ENCODE measurements at places on chromosomes 16 and 17. TPM values are rescaled to one million over a fixed set of nuclear protein-coding genes. Genes with fewer than 3 reads are reported as not detected.

- DNase-seq, result no peak
These were observed 78.5 kb upstream of the C16orf82 start for GRCh38 chr16:26988186-26988585.

- DNase-seq, result no peak
These were observed 23.0 kb downstream of the VPS35L start for GRCh38 chr16:19578378-19578971.

DNA sequence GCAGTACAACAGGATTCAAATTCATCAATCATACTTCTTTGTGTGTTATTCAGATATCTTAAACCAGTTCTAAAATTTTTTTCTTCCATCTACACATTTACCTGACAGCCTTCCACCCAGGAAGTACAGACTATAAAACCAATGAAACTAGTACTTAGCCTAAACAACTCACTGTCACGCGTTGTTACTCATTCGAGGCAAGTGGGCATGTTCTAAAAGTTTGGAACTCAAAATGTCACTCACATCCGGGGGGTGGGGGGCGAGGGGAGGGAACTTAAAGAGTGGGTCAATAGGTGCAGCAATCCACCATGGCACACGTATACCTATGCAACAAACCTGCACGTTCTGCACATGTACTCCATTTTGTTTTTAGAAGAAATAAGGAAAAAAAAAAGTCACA is 90.4 kb upstream of the PLEKHM1 start:
- DNase-seq, result no peak

DNA sequence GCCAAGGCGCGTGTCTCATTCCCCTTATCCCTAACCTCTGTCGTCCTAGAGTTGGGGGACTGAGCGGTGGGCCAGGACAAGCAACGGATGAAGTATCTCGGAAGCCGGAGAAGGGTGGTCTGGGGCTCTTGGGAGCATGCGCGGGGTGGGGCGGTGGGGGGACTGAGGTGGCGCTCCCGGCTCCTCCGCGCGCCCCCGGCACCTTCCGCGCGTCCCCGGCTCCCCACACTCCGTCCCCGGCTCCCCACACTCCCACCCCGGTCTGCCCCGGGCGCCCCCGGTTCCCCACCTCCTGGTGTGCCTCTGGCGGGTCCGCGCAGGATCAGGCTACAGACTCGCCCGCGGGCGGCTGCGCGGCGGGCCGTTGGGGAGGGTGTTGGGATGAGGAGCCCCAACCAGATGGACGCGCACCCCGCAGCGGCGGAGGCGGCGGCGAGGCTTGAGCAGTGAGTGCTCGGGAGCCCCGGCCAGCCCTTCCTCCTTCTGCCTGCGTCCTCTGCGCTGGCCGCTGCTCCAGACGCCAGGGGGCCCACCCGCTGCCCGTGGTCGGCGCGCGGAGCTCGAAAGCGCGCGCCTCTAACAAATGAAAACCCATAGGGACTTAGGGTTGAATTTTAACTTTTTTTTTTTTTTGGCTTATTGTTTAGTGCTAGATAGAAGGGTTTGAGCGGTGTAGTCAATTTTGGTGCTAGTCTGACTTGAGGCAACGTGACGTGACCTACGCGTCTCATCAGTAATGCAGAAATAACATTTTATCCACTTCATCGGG is 5.6 kb upstream of the CRYM start:
- peak; percentile 29 for DNase-seq

- DNase-seq, result no peak
These were observed 166.2 kb downstream of the SEC14L1 start for GRCh38 chr17:77306790-77307478.

- peak; percentile 83 for DNase-seq
These were observed 68.2 kb downstream of the MYO18A start for GRCh38 chr17:29111816-29112499.

DNA sequence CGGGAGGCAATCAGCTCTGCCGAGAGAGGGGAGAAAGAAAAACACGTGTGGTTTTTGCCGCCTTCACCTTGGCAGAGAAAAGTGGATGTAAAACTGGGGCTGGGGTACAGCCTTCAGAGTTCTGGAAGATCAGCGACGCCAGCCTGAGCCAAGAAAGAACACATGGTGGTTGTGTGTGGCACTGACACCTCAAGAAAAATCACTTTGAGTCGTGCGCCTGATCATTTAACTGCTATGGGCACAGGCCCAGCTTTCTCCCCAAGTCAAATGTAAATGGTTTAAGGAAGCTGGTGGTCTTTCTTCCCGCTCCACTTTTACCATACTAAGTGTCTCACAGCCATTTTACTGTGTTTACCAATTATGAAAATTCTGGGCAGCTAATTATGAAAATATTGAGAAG is 461.8 kb upstream of the SOX9 start:
- no peak for DNase-seq

GRCh38 chr16:77037696-77038347 is 153.2 kb upstream of the MON1B start:
- no peak for DNase-seq

GRCh38 chr16:87363771-87364455 is 19.7 kb downstream of the FBXO31 start:
- peak; percentile 42 for DNase-seq

- DNase-seq, result peak; percentile 34
These were observed 53.1 kb downstream of the MRM3 start for GRCh38 chr17:835263-835662.

DNA sequence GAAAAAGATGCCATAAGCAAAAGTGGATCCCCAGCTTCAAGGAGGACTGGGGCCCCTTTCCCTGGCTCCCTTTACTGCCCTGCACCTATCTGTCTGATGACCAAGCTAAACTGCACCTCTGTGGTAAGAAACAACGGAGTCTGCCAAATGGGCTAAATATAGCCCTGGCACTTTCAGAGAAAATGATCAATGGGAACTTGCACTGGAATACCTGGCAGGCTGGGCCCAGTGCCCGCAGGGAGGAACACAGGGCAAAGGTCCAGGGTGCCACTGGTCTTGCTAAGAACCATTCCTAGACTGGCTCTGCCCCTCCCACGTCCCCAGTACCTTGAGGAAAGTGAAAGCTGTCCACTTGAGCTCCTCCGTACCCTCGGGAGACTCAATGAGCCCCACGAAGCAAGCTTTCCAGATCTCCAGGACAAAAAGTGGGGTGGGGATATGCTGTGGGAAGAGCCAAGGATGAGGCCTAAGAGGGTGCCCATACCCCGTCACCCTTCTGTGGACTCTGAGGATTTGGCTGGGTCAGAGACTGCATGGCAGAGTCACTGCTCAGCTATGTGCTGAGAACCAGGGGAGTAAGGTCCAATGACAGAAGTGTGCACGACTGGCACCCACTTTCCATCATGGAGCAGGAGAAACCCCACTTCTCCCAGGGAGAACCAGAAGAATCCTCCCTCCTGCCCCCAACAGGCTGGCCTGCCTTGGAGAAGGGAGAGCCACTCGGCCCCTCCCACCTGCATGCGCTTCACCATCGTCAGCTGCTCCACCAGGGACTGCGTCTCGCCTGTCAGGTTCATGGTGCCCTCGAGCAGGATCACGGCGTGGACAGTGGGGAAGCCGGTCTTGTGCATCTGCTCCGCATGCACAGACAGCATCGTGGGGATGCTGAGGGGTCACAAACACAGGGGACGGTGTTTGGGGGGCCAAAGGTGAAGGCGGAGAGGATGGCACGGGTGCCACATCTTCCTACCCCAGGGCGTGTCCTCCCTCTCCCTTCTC is 17.4 kb downstream of the CSF3 start:
- DNase-seq, result no peak

- DNase-seq, result no peak
These were observed 170.1 kb upstream of the CHMP6 start for GRCh38 chr17:80821546-80821945.

- no peak for DNase-seq
These were observed 17.5 kb downstream of the NDUFAF8 start for GRCh38 chr17:81256616-81257015.

GRCh38 chr17:57986841-57987580 is 1.0 kb downstream of the VEZF1 start:
- DNase-seq, result peak; percentile 59

GRCh38 chr17:27649929-27650328 is 18.9 kb downstream of the LGALS9 start:
- no peak for DNase-seq

DNA sequence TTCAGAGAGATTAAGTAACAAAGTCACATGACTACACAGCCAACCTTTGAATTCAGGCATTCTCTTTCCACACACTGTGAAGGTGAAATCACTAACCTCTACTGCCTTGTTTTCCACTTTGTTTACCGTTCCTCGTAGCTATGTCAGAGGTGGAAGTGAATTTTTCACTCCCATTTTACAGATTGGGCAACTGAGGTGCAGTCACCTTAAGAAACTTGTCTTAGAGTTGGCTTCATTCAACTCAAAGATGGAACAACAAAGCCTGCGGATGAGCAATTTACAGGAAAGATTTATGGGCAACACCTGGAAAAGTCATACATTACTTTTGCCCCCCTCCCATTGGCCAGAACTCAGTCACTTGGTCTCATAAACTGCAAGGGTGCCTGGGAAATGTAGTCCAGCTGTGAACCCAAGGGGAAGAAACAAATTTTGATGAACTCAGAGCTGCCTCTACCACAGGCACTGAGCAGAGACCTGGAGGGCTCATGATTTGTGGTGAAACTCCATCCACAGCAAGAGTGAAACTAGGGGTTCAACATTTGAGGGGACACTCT is 784.6 kb upstream of the EEF2KMT start:
- DNase-seq, result no peak

- peak; percentile 72 for DNase-seq
These were observed 155.5 kb downstream of the ZNF423 start for GRCh38 chr16:49700251-49701064.

DNA sequence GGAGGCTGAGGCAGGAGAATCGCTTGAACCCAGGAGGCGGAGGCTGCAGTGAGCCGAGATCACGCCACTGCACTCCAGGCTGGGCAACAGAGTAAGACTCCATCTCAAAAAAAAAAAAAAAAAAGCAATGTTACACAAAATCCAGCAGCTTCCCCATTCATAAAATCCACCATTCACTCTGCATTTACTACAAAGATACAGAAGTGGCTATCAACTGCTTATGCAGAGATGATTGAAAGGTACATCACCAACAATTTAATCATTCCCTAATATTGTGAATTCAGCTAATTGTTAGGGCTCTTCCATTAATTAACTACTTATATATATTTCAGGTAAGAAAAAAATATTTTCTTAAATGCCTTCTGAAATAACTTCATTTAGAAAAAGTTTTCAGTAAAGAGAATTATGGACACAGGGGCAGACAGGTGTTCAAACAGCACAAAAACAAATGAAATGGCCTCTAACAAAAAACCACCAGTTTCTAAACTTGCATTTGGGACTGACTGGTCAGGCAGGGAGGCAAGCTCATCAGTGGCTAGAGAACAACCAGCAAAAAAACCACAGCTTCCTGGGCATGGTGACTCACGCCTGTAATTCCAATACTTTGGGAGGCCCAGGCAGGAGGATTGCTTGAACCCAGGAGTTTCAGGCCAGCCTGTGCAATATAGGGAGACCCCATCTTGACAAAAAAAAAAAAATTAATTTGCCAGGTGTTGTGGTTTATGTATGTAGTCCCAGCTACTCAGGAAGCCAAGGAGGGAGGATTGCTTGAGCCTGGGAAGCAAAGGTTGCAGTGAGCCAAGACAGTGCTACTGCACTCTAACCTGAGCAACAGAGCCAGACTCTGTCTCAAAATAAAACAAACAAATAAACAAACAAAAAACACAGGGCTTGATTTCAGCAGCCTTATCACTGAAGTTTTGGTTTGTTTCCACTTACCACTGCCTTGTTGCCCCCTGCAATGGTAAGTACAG is 26.3 kb downstream of the ERN1 start:
- DNase-seq, result no peak

GRCh38 chr16:14070877-14071575 is at the start of gene MRTFB:
TSS of gene MRTFB (plus strand) at chr16:14071319. CDS start at chr16:14140607, 69,288 bp downstream.
- peak; percentile 77 for DNase-seq

DNA sequence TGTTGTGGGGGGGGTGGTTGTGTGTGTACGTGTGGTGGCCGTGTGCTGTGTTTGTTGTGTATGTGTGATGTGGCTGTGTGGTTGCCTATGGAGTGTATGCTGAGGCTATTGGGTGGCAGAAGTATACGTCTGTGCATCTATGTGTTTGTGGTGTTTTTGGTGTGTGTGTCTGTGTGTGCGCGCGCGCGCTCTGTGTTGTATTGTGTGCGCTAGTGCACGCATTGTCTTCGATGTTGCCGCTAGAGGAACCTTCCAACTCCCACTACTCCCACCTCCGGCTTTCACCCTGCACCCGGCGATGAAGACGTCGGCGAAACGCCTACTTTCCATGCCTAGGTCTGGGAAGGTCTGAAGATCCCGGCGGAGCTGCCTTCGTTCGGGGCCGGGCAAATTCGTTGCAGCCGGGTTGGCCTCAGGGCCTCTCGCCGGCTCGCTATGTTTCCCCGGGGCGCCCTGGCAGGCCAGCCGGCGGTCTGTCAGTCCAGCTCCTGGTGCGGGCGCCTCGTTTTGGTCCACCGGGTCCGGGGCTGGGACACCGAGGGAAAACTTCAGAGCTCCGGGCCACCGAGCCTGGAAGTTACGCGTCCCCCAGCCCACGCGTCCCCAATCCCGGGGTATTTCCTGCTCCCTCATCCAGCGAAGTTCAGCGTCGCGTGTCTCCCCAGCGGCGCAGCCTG is 5.2 kb upstream of the DLX4 start:
- DNase-seq, result no peak

GRCh38 chr17:20278805-20279204 is 188.5 kb downstream of the LGALS9B start:
- DNase-seq, result no peak

The UMOD gene
- total RNA-seq, result not detected

The C17orf107 gene
- total RNA-seq, result 7.4 TPM

The FA2H gene
- total RNA-seq, result not detected

The PRR15L gene
- 0.18 TPM for total RNA-seq

The ZNF423 gene
- total RNA-seq, result 23.2 TPM

The CAPNS2 gene
- 0.69 TPM for total RNA-seq

The CES1 gene
- total RNA-seq, result 5.6 TPM

The CMTM1 gene
- total RNA-seq, result 7.1 TPM

The ZNF469 gene
- total RNA-seq, result 8.2 TPM

All from ovary (tissue), 10 donors.